ENCODE measurements at places on chromosomes 12 and 14.

- DNase-seq = no peak
These were observed 5.0 kb downstream of the PTPN6 start for GRCh38 chr12:6956021-6956727.

DNA sequence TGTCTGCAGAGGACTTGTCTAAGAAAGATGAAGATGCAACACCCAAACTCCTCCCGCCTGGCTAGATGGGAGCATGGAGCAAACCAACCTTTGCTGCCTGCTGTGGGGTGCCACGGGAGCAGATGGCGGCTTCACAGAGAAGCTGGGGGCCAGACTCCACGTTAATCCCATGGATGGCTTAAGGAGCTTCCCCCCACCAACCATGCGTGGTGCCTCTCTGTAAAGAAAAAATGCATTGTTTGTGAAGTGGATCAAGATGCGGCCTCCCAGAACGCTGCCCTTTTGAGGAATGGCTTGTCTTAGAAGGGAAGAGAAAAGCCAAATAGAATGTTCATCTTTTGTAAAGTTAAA lies 15.6 kb downstream of the MVK start:
- no peak for DNase-seq

- DNase-seq = no peak
These were observed 67.6 kb upstream of the CDKN3 start for GRCh38 chr14:54329082-54329695.

GRCh38 chr14:85943192-85943591 lies 413.2 kb downstream of the FLRT2 start:
- no peak for DNase-seq

GRCh38 chr12:46487567-46488131 lies 115.1 kb upstream of the SLC38A2 start:
- DNase-seq = no peak

GRCh38 chr14:76997257-76997970 lies 31.1 kb downstream of the IRF2BPL start:
- DNase-seq = no peak

- no peak for DNase-seq
These were observed 46.5 kb downstream of the ARID2 start for GRCh38 chr12:45775964-45776363.

GRCh38 chr12:49733219-49734017 lies 7.9 kb upstream of the TMBIM6 start:
- no peak for DNase-seq

GRCh38 chr14:101228949-101229541 lies 325.5 kb upstream of the RTL1 start:
- DNase-seq = no peak

GRCh38 chr12:96892104-96892503 lies 15.0 kb upstream of the NEDD1 start:
- DNase-seq = no peak

GRCh38 chr14:30417121-30417520 lies 141.8 kb upstream of the G2E3 start:
- no peak for DNase-seq

GRCh38 chr14:37595809-37596621 lies 586 bp downstream of the TTC6 start:
- DNase-seq = peak; percentile 61

DNA sequence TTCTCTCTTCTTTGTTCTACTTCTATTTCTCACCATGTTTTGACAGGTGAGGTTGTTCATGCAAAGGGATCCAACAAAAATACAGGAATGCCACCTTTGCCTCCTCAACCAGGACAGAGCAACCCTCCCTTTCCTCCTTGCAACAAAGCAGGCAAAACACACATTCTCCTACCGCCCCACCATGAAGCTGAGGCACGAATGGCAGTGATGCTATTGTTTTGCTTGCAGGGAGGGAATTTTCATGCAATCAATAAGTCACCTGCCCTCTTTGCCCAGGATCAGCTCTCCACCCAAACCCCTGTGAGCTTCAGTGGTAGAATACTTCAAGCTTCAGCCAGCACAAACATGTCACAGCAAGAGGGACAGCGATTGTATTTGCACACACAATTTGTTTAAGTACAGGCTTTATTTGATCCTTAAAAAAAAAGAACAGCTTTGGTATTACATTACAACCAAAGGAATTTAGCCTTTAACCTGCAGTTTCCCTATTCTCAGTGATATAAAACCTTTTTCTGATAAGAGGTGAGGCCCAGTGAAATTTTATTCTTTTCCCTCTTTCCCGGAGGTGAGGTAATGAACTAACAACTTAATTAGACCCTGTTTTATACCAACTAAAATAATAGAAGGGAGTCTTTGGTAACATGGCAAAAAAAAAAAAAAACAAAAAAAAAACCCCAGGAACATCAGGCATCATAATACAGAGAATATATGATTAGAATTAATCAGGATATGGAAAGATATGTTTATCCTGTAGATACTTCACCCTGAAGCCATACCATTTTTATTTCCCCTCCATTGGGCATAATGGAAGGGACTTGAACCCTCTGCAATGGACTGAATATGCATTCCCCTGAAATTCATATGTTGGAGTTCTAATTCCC lies 87.0 kb upstream of the EEA1 start:
- no peak for DNase-seq

DNA sequence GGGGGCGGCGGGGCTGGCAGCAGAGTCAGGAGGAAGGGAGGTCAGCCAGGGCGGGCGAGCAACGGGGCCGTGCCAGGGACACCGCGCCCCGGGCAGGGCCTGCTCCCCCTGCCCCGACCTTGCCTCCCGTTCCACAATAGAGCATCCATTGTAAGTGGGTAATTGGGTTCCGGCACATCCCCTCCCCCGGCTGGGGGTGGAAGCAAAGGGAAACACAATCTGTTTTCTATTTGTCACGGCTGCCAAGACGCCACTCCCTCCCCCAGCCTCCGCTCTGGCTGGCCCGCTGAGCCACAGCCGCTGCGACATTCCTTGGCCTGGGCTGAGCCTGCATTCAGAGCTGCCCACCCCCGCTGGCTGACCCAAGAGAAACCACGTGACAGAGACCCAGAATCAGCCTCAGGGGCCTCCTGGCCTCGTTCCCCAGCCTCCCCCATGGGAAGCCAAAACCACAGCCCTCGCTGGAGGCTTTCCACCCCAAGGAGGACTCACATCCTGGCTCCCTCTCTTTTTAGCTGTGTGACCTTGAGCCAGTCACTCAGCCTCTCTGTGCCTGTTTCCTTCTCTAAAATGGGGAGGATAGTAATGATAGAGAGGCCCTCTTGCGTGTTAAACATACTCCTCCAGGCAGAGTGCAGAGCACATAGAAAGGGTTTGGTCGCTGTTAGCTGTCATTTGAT lies 117.6 kb downstream of the SCARB1 start:
- DNase-seq = no peak

GRCh38 chr14:89461256-89461655 lies 44.2 kb upstream of the FOXN3 start:
- DNase-seq = no peak

GRCh38 chr12:77013091-77013490 lies 52.3 kb downstream of the E2F7 start:
- no peak for DNase-seq

DNA sequence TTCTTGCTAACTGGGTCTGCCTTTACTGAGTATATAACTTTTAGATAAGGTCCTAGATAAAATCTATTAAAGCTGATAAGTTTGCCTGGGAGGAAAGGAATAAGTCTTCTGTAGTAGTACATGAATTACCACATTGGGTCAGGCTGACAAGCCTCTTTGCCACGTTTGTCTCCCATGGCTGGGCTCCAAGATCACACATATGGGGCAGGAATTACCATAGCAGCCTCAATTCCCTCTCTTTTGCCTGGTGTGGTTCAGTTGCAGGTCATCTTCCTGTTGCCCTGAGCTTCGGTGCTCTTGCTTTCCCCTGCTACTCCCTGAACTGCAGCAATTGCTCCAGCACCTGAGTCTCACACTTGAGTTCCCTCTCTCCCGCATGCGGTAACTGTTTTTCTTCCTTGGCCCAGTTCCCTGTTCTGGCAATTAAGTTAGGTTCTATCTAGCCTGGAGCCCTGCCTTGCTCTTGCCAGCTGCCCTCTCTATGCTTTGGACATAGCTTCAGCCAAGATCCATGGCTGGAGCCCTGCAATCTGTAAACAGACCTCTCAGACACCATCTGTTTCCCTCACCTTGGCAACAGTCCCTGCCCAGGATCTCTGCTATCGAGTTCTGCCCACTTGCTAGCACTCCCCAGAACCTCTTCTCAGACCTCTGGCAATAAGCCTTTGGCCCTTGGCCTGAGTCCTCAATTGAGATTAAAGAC lies 5.8 kb upstream of the GLT8D2 start:
- DNase-seq = no peak

- no peak for DNase-seq
These were observed 555.3 kb downstream of the MED13L start for GRCh38 chr12:115722181-115722580.

GRCh38 chr12:131564845-131565244 lies 146.0 kb upstream of the SFSWAP start:
- no peak for DNase-seq

DNA sequence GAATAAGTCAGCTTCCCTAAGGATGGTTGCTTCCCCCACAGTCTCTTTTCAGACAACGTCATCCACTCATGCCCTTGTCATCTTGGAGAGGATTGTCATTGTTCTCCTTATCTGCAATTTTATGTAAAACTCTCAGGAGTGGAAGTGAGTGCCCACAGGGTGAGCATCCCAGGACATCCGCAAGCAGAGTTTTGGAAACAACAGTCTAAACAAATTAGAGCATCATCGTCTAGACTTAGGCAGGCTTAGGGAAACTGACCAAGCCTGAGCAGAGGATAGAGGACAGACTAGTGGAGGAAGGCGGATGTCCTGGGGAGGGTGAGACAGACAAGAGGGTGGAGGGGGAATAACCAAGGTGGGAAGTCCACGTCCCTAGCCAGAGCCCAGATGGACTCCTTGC lies 63.7 kb upstream of the BDKRB2 start:
- no peak for DNase-seq

GRCh38 chr12:128381946-128382345 lies 115.0 kb downstream of the TMEM132C start:
- DNase-seq = no peak

Data from stimulated activated CD4-positive, alpha-beta T cell treated with anti-CD3 and anti-CD28 coated beads, Interleukin-15, amount 100 ng/mL, for 1 hour (primary cell).